Thymus (tissue), 14 donors: ENCODE measurements at places on chromosomes 16 and 17.

DNA sequence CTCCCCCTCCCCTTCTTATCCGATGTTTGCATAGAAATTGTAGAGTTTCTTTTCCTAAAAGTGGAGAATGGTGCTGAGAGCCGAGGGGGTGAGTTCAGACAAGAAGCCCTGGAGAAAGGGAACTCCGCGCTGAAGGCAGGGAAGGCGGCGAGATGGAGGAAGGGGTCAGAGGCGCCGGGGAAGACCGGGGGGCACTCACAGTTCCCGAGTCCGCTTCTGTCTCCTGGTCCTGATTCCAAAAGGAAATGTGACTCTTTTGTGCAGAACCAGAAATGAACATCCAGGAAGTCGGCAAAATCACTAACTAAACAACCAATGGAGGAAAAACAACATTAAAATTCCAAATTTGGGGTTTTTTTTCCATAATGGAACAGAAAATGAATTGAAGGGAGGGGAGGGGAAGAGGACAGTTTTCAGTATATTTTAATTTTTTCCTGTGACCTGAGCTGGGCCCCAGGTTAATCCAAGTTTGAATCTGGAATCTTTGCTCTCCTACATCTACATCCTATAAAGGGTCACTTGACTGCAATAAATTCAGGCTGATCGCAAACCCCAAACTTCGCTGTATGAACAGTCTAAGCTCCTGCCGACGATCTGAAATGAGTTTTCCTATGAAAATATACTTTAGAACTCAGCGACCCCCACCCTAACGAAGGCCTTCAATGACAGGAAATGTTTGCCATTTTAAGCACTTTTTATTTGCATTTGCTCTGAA is 252.3 kb downstream of the C16orf95 start:
- no peak for DNase-seq

DNA sequence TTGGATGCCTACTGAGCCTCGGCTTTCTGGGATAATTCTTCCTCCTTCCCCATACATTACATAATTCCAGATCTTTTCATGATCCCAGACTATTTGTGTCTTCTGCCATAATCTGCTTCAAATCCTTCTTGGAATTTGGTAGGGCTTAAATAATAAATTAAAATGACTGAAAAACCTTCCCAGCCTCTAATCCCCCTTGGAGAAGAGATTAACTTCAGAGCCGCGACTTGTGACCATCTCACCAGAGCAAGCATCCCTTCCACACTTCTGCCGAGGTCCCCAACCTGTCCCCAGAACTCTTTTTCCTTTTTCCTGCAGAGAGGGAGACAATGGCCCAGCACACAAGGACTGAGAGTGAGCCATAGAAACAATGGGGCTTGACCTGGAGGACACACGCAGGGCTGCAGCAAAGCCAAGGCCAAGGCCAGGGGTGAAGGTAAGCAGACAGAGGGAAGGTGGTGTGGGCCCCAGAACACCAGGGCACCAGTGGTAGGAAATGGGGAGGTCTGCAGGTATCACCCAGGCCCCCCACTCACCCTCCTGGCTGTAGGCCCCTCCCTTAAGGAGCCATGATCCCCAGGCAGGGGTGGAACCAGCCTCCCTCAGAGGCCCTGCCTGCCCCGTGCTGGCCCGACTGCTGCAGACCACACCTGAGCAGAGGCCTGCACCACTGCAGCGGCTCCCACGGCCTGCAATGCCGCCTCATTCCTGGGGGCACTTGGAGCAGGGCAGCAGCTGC is 9.6 kb upstream of the BCAR1 start:
- DNase-seq: no peak

DNA sequence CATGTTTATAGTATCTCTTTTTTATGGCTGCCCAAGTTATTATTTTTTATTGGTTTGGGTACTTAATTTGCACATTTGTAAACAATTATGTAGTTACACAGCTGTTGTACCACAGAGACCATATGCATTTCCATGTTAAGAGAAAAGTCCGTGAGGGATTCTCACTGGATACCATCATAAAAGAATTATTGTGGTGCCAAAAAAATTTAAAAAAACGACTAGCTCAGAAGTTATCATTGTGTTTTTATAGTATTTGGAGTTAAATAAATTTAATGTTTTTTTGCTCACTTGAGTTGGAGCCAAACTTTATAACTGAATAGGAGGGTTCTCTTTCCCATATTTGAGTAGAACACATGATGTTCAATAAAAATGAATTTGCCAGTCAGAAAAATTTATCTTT is 618.7 kb downstream of the WWOX start:
- DNase-seq: no peak

GRCh38 chr17:47698749-47699535 is 5.0 kb downstream of the TBKBP1 start:
- DNase-seq: no peak

DNA sequence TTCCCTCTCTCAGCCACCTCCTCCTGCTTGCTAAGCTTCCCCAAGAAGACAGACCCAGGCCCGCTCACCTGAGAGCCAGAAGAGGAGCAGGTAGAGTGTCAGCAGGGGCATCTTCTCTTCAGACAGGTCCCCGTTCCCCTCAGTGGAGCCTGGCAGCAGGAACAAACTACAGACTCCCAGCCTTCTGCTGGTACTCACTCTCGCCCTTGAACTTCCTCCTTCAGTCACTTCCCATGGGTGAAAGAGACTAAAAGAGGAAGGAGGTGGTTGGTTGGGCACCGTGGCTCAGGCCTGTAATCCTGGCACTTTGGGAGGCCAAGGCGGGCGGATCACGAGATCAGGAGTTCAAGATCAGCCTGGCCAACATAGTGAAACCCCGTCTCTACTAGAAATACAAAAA is at the start of gene CD300LF:
TSS of gene CD300LF (minus strand) at position 168 of the 400 bp plus-strand sequence. CDS start at position 111, 57 bp downstream.
- no peak for DNase-seq

DNA sequence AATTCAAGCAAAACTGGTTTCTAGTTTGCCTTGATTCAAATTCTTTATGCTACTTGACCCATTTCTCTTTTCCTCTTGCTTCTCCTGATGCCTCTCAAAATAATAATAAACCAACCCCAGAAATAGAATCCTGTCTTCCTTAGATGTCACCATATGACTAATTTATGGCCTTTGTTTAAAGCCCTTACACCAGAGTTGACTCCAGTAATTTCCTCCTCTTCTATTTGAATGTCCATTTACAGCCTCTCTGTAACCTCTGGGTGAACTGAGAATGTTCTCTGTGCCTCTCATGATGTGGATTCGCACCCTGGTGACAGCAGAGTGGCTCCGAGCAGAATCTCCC is 31.5 kb downstream of the ZFHX3 start:
- DNase-seq: no peak

DNA sequence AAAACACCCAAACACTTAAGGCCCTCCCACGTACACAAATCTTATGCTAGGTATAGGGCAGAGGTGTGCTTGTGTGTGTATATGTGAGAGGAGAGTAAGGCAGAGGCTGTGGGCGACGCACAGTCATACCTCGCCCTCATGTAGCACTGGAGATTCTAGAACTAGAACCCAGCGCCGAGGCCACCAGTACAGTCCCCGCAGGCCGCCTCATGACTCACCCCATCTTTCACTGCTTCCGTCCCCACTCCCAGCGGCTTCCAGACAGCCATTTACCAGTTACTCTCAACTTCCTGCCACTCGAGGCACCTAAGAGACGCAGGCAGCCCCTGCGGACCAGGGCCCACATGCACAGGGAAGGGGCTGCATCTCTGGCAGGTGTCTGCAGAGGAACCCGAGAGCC is 23.2 kb upstream of the CYTH1 start:
- no peak for DNase-seq

- DNase-seq: no peak
These were observed 8.9 kb upstream of the DLX3 start for GRCh38 chr17:50003911-50004310.

GRCh38 chr16:83727751-83728352 is 79.9 kb upstream of the HSBP1 start:
- no peak for DNase-seq

DNA sequence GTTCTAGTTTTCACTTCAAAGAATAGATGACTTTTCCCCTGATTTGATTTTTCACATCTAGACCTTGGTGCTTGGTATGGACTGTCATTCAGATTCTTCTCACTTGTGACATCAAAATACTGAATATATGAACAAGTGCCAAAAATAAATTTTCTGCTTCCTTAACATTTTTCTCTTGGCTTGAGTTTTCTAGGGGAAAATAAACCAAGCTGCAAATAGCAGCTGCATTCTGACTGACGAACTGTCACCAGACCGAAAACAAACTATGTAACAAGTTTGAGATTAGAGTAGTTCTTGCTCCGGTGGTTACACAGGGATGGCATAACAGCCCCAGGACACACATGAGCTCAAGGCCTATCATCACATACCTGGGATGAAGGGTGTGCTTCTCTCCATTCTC is 345.7 kb downstream of the CNTNAP4 start:
- DNase-seq: no peak

- DNase-seq: peak; percentile 64
These were observed 21.9 kb downstream of the C1QTNF1 start for GRCh38 chr17:79045842-79046196.

DNA sequence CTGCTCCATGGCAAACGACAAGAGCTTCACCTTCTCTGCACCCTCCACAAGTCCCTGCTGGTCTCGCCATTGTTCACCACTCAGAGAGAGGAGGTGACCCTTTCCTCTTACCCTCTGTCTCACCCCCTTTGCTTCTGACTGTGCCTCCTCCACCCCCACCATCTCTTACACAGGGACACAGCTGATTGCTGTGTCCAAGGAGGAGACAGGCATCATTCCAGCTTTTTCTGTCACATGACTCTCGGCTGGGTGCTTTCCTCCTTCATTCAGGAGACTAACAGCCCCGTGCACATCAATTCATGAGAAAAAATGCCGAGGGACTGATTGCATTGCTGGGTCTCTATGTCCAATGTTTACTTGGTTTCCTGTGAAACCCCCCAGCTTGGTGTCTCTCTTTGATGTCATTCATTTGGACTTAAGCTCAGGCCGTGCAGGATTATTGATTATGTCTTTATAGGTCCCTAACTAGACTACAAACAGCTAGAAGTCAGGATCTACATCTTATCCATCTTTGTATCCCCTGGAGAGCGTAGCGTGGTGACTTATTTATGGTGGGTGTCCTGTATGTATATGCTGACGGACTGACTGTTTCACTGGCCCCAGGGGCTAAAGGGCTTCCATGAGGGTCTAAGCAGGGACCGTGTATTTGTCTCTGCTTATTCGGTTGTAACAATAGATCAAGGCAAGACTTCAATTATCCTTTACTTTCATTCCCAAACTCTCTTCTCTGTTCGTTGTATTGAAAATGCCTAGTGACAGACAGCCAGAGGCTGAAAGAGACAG is 82.2 kb upstream of the CDH13 start:
- no peak for DNase-seq

- DNase-seq: peak; percentile 22
These were observed 12.4 kb upstream of the ST6GALNAC2 start for GRCh38 chr17:76598004-76598439.

- DNase-seq: no peak
These were observed 21.4 kb upstream of the SLC46A1 start for GRCh38 chr17:28427371-28427770.

- no peak for DNase-seq
These were observed 84.8 kb upstream of the HNF1B start for GRCh38 chr17:37829592-37830123.

- no peak for DNase-seq
These were observed 53.0 kb downstream of the EPN2 start for GRCh38 chr17:19290066-19290705.

GRCh38 chr16:15572329-15573001 is 70.5 kb downstream of the MARF1 start:
- no peak for DNase-seq
